ENCODE measurements at places on chromosomes 1 and 21.

DNA sequence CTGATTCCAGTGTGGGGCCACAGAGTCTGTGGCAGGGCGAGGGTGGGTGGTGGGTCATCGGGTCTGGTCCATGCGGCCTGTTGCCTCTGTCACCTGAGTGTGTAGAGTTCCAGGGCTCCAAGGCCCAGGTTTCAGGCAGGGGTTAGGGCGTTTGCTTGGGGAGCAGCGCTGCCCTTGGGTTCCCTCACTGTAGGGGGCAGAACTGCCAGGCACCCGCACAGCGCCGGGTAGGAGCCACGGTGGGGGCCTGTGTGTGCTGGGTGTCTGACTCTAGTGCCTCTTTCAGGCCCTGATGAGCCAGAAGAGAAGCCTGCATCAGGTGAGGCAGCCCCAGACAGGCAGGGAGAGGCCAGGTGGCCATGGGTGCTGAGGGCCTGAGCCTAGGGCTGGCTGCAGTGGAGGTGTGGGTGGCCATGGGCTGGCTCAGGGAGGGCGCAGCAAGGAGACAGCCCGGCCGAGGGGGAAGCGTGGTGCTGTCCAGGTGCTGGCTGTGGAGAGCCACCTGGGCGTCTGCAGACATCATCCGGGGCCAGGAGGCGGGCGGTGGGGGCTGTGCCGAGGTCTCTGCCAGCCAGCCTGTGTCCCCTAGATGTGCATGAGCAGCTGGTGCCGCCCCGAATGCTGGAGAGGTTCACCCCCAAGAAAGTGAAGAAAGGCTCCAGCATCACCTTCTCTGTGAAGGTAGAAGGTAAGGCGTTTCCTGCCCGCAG lies 72.3 kb downstream of the TRIM11 start:
- DNase-seq = no peak

GRCh38 chr1:2840036-2840809 lies 38.7 kb upstream of the TTC34 start:
- DNase-seq = no peak

GRCh38 chr1:229664133-229664689 lies 38.2 kb downstream of the URB2 start:
- peak; percentile 39 for DNase-seq

DNA sequence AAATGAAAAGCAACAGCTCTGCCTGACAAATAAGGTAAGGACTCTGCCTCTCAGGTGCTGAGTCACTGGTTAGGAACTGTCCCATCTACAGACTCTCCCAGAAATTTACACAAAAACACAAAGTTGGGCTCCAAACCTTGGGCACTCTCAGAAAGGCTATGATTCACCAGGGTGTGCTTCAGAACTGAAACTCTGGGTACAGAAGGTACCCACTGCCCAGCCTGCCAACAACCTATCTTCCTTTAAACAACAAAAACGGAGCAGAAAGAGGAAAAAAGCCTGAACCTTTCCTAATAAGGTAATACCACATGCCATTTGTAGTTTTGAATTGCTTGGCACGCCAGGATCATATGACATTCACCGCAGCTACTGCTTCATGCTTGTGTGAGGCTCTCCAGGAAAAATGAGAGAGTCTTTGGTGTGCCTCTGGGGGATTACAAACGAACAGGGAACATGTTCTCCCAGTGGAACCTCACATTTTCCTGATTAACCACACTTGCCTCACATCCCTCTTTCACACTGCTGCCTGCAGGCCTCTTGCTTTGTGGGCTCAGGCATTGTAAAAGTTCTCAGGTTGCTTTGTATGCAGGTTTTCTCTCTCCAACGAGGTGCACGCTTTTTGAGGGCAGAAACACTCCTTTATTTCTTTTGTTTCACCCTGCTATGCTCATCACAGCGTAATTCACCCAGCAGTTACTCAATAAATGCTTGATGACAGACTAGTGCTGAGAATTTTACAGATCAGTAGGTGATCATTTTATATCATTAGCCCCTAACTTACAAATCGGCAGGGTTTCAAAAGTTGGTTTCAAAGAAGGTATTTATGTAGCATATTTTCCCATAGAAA lies 65.1 kb downstream of the GADD45A start:
- no peak for DNase-seq

DNA sequence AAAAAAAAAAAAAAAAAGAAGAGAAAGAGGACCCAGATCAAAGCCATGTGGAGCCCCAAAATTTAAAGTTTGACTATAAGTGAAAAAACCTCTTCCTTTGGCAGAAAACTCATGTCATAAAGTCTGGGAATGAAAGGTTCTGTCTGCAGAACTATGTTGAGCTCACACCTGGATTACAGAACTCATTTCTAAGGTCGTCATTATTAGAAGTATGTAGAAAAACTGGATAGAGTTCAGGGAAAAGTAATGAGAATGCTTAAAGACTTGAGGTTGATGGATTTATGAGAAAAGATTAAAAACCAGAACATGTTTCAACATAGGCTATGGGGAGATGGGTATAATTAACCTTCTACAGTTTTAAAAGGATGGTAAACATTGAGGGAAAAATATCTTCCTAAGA lies 90.7 kb upstream of the COL11A1 start:
- DNase-seq = no peak

DNA sequence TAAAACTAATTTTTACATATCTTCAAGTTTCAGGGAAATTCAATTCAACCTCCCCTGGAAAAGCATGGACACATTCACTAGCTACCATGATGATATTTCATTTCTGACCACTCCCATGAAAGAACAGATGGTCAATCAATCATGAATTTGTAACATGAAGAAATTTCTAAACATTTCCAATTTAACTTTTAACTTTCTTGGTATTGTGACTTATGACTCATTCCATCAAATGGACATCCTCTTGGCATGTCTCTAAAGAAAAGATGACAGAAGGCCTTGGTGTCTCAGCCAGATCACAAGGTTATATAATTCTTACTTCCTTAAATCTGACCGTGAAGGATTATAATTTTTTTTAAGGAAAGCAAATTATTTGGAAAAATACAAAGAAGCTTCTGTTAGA lies 10.5 kb upstream of the MCOLN3 start:
- peak; percentile 87 for DNase-seq

DNA sequence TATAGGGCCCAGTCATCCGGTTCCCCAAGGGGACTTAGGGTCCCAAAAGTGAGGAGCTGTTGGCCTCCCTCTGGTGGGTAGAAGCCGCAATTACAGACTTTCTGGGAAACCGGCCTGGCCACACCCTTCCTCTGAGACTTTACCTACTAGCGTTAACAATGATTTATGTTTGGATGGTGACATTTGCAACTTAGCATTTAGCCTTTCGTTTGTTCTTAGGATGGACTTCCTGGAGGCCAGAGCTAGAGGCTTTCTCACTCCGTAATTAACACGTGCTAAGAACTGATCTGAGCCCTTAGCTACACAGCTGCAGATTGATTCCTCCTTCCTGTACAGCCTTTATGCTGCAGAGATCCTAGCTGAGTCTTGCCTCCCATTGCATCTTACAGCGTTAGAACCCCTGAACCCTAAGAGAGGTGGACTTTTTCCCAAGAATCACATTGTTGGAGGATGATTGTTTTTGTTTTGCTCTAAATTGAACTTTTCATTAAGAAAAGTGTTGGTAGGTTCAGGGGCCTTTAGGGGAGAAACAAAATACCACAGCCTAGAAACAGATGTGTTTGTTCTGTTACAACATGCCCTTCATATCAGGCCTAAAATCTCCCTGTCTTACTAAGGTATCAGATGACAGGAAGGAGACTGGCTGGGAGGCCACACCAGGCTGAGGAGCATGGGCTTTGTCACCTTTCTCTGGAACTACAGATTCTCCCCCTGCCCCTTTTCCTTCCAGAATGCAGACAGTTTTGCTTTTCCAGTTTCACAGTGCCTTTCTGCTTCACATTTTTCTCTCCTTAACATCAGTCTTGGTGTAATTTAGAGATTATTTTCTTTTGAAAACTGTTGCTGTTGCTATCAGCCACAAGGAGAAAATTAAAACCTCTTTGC lies 1.9 kb downstream of the S100A11 start:
- DNase-seq = peak; percentile 91

GRCh38 chr1:201408176-201408833 lies 9.2 kb upstream of the LAD1 start:
- peak; percentile 80 for DNase-seq

GRCh38 chr1:114152089-114152507 lies 1.6 kb downstream of the SYT6 start:
- DNase-seq = no peak

- no peak for DNase-seq
Observed at GRCh38 chr1:45356186-45356585, 15.9 kb upstream of the MUTYH start.

DNA sequence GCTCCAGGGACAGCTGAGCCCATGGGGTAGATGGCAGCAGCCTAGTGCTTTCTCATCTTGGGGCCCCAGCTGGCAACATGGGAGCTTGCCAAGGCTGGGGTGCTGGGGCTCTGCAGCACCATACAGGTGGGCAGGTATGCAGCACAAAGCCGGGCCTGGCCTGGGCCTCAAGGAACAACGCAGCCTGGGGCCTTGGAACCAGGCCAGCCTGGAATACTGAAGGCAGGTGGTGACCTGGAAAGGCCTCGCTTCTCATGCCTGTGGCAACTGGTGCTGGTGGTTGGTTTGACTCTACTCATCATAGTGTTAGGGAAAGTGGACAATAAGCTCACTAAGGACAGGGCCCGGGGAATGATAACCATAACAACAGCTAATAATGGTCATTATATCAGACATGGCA lies 27.0 kb upstream of the SDHB start:
- no peak for DNase-seq

DNA sequence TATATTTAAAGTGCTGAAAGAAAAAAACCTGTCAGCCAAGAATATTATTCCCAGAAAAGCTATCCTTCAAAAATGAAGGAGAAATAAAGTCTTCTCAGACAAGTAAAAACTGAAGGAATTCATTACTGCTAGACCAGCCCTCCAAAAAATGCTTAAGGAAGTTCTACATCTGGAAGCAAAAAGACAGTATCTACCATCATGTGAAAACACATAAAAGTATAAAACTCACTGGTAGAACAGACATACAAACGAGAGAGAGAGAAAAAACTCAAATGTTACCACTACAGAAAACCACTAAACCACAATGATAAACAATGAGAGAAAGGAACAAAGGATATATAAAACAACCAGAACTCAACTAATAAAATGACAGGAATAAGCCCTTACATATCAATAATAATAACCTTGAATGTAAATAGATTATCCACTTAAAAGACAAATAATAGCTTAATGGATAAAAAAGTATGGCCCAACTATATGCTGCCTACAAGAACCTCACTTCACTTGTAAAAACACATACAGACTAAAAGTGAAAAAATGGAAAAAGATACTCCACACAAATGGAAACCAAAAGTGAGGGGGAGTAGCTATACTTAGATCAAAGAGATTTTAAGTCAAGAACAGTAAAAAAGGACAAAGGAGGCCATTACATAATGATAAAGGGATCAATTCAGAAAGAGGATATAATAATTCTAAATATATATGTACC lies 22.0 kb downstream of the NSL1 start:
- DNase-seq = no peak

DNA sequence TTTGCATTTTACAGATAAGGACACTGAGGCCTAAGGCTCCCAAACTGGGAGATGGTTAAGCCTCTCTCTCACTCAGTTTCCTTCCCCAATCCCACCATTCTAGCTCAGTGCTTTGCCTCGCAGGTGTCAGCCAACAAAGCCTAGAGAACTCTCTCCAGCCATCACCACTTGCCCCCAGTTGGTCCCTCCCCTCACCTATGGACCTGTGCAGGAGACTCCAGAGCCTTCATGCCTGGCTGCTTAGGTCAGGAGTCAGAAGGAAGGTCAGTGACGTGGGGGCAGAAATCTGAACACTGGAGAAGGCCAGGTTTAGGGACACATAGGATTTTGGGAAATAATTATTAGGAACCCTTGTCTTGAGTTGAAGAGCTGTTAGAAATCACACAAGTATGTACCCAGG lies 295.3 kb downstream of the PTPRU start:
- DNase-seq = no peak

DNA sequence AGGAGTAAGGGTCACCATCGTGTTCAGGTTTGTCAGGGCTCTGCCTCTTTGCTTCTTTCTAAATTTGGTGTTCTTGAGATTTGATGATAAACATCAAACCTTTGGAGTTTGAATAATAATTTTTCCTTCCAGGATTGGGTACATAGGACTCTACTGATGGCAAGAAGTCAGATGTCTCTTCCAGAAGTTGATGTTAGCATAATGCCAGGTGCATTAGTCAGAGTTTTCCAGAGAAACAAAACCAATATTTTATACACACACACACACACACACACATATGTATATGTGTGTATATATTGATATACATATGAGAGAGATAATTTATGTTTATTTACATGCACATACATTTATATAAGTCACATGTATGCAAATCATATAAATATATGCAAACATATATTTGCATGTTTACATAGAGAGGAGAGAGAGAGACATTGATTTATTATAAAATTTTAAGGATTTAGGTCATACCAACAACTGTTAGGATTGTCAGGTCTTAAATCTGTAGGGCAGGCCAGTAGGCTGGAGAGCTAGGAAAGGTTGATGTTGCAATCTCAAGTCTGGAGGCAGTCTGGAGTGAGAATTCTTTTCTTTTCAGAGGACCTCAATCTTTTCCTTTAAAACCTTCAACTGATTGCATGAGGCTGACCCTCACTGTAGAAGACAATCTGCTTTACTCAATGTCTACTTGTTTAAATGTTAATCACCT lies 199.2 kb downstream of the HLX start:
- DNase-seq = no peak

- DNase-seq = no peak
Observed at GRCh38 chr1:85087659-85088407, 39.5 kb upstream of the MCOLN3 start.

DNA sequence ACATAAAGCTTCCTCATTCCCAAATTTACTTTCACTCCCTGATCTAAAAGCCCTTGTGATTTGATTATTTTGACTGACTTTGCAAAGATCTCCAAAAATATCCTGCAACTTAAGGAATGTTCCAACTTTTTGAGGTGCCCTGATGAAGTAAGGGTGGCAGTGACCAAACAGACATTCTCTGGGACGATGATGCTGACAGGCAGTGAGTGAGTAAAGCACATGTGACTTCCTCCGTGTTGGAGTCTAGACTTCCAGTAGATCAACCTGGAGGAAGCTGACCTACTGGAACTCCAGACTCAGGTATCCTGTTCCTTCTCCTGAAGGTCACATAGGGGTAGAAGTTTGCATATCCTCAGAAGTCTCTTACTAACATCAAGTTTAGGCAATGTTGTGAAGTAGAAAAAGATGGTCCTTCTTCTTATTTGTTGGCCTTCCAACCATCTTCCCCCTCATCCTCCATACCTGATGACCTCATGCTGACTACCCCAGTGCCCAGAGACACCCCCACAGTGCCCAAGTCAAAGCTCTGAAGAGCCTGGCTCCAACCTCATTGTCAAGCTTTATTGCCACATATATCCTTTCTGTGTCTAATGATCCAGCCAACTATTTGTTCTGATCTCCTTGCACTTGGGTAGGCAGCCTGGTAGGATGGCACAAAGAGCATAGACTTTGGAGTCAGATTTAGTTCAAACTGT lies 16.0 kb downstream of the TNFSF4 start:
- DNase-seq = peak; percentile 61
